Activated CD4-positive, alpha-beta T cell treated with anti-CD3 and anti-CD28 coated beads for 36 hours (primary cell): ENCODE measurements at places on chromosomes 1 and 21. TPM values are rescaled to one million over a fixed set of nuclear protein-coding genes. Genes with fewer than 3 reads are reported as not detected.

DNA sequence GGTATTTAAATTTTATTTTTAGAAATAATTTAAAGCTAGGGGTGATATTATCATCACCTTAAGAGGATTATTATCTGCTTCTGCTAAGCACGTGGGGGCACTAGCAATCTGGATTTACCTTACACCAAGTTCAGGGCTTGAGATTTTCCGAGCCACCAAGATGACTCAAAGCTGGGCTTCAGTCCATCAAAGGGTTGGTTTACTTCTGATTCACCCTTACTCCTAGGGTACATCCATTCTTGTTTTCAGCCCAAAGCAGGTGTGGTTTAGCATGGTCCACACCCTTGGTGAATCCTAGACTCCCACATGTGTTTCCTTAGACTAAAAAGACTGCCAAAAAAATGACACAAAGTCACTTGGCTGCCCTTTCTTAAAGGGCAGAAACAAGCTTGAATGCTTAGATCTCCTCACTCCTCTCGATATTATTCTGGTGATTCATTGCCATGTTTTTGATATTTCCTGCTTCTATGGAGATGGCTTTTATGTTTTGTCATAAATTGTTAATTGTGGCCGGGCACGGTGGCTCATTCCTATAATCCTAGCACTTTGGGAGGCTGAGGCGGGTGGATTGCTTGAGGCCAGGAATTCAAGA lies 9.8 kb upstream of the PRSS38 start:
- no peak overlapping the region for H3K4me3 ChIP-seq
- peaks cover 4% of the 10 kb centered on the region for H3K27me3 ChIP-seq
- DNase-seq = no peak
- no peak overlapping the region for H3K27ac ChIP-seq
- H3K4me1 ChIP-seq = peaks cover 9% of the 10 kb centered on the region

DNA sequence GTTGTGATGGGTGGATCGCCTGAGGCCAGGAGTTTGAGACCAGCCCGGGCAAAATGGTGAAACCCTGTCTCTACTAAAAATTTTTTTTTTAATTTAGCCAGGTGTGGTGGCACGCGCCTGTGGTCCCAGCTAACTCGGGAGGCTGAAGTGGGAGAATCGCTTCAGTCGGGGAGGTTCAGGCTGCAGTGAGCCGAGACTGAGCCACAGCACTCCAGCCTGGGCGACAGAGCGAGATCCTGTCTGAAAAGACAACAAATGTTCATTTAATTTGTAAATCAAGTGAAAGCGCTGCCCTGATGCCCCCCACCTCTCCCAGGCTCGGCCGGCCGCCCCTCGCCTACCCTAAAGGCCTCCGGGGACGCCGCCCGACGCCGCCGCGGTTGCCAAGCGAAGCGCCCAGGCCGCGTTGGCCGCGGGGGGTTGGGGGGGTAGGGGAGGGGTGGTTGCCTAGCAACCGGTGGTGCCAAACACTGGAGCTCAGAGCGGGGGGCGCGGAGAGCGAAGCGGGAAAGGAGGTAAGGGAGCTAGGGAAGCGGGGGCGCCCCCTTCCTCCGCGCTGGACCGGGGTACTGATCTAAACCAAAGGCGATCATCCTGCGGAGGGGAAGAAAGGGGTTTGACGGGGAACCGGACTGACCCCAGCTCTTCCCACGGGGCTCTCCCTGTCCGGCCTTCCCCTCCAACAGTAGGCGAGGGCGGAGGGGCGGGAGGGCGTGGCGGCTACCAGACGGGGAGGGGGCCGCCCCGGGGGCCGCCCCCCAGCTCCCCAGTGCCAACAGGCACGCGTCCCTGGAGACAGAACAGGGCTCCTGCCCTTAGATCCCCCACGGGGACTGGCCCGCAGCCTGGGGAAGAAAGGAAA lies at the start of gene TEKT2:
Gene TEKT2 (plus strand): TSS at position 460 of the 862 bp plus-strand sequence. CDS start 828 bp downstream, outside the sequence.
- no peak within 1 kb of the TSS for H3K4me3 ChIP-seq
- no peak within 1 kb of the TSS for H3K27ac ChIP-seq
- no peaks in the 10 kb centered on the region for H3K36me3 ChIP-seq
- H3K27me3 ChIP-seq = peaks cover 26% of the 10 kb centered on the region

PRDM16 gene
- total RNA-seq = not detected

ARTN gene
- 0.26 TPM for total RNA-seq

C4BPA gene
- not detected for total RNA-seq

DNA sequence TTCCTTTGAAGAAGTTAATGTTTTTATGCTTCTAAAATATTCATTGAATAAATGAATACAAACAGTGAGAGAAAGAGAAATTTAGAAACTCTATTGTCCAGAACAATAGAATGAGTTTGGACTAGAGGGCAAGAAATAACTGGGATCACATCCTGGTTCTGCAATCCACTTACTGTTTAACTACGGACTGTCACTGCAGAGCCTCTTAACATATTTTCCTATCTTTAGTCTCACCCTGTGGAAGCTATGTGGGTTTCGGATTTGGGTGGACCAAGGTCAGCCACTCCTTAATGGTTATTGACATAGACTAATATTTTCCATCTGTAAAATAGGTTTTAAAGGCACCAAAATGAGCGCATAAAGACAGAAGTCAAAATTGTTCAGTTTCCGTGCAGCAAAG lies 116.6 kb downstream of the UBE2U start:
- no peak overlapping the region for H3K4me3 ChIP-seq
- no peaks in the 10 kb centered on the region for H3K36me3 ChIP-seq
- H3K4me1 ChIP-seq = no peaks in the 10 kb centered on the region
- no peak for DNase-seq

DNA sequence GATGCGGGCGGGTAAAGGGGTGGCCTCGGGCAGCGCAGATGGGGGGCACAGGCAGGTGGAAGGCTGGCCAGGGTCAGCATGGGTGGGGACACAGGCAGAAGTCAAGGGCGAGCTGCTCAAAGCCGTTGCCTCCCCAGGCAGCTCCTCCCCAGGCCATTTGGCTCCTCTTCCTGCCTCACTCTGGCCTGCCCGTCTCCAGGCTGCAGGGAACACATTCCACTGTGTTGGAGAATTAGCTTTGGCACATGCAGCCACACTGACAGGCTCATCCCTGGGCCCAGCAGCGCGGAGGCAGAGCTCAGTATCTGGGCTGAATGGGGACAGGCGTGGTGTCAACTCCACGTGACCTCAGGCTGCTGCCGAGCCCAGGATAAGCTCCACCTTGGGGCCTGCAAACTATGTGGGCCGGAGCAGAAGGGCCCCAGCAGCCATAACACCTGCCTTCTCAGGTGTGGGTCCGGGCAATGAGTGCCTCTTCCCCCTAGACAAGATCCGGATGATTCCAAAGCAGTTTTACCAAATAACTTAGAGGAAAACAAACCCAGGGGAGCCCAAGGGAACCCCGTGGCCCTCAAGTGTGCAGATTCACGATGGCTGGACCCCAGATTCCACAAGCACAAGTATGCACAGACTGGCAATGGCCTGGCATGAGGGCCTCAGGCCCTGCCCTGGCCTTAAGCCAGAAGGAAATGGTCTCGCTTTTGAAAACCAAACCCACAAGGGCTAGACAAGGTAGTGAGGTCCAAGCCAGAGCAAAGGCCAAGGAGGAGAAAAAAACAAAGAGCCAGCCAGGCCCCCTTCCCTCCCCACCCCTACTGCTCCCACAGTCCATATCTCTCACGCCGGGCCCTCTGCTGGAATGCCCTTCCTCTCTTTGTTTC lies 40.2 kb downstream of the HSPG2 start:
- no peaks in the 10 kb centered on the region for H3K4me1 ChIP-seq
- no peak overlapping the region for H3K4me3 ChIP-seq
- no peaks in the 10 kb centered on the region for H3K27me3 ChIP-seq
- no peak overlapping the region for H3K27ac ChIP-seq
- no peaks in the 10 kb centered on the region for H3K36me3 ChIP-seq

LMO4 gene
- total RNA-seq = 10.5 TPM

DNA sequence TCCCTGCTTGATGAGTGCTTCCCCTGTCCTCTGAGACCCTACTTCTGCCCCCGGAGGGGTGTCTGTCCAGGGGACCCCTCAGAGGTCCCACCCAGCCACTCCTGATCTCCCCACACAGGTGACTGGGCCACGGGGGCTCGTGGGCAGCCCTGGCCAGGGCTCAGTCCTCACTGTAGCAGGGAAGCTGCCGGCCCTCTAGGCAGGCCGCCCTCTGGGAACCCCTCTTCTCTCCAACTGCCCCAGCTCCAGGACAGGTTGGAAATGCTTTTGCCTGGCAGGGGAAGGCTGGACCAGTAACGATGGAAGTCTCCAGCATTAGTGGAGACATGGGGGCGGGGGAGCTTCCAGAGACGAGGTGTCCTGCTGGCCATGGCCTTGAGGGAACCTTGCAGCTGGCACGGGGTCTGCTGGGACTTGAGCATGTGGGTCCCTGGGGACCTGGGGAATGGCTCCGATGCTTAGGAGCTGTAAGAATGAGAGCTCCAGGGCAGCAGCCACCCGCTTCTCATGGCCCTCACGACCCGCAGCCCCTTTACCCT lies 3.1 kb upstream of the FNDC10 start:
- no peak overlapping the region for H3K27ac ChIP-seq
- H3K4me1 ChIP-seq = peaks cover 16% of the 10 kb centered on the region
- DNase-seq = no peak
- no peaks in the 10 kb centered on the region for H3K36me3 ChIP-seq

GRCh38 chr1:60942896-60943638 lies 139.3 kb upstream of the NFIA start:
- H3K27ac ChIP-seq = no peak overlapping the region
- H3K4me1 ChIP-seq = peaks cover under 1% of the 10 kb centered on the region
- H3K36me3 ChIP-seq = no peaks in the 10 kb centered on the region

GRCh38 chr21:42764443-42764760 lies 111.0 kb downstream of the PDE9A start:
- no peak overlapping the region for H3K4me3 ChIP-seq
- peaks cover 5% of the 10 kb centered on the region for H3K36me3 ChIP-seq
- H3K27me3 ChIP-seq = no peaks in the 10 kb centered on the region
- no peak for DNase-seq
- no peak overlapping the region for H3K27ac ChIP-seq

FBXO44 gene
- 21.8 TPM for total RNA-seq

DISC1 gene
- total RNA-seq = 1.9 TPM

GRCh38 chr1:161705537-161705936 lies 1.5 kb upstream of the FCRLA start:
- H3K4me1 ChIP-seq = no peaks in the 10 kb centered on the region
- H3K4me3 ChIP-seq = no peak overlapping the region
- DNase-seq = no peak
- H3K27me3 ChIP-seq = peaks cover 13% of the 10 kb centered on the region
- H3K27ac ChIP-seq = no peak overlapping the region
- no peaks in the 10 kb centered on the region for H3K36me3 ChIP-seq

DNA sequence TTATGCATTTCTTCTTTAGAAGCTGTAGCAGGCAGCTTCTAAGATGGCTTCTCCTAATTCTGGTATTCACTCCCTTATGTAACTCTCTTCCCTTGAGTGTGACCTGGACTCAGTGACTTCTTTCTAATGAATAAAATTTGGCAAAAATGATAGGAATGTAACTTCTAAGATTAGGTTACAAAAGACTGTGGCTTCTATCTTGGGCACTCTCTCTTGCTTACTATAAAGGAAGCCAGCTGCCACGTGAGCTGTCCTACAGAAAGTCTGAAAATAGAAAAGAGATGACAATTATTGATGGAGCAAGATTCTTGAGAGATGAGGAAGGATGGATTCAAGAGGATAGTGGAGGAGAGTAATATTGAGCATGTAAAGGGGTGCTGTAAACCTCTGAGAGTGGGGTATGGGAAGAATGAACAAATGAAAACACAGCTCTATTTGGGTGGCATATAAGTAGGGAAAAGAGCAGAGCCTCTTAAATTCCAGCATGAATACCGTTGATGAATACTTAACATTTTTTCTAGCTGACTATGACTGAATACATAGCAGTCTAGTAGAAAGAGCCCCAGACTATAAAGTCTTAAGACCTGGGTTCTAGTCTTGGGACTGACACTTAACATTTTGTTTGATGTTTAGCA lies 5.5 kb downstream of the TSEN15 start:
- no peak for DNase-seq
- peaks cover 36% of the 10 kb centered on the region for H3K4me1 ChIP-seq
- H3K36me3 ChIP-seq = peaks cover 35% of the 10 kb centered on the region
- H3K27me3 ChIP-seq = no peaks in the 10 kb centered on the region
- H3K4me3 ChIP-seq = no peak overlapping the region
- no peak overlapping the region for H3K27ac ChIP-seq

DLGAP3 gene
- total RNA-seq = 0.63 TPM

DNA sequence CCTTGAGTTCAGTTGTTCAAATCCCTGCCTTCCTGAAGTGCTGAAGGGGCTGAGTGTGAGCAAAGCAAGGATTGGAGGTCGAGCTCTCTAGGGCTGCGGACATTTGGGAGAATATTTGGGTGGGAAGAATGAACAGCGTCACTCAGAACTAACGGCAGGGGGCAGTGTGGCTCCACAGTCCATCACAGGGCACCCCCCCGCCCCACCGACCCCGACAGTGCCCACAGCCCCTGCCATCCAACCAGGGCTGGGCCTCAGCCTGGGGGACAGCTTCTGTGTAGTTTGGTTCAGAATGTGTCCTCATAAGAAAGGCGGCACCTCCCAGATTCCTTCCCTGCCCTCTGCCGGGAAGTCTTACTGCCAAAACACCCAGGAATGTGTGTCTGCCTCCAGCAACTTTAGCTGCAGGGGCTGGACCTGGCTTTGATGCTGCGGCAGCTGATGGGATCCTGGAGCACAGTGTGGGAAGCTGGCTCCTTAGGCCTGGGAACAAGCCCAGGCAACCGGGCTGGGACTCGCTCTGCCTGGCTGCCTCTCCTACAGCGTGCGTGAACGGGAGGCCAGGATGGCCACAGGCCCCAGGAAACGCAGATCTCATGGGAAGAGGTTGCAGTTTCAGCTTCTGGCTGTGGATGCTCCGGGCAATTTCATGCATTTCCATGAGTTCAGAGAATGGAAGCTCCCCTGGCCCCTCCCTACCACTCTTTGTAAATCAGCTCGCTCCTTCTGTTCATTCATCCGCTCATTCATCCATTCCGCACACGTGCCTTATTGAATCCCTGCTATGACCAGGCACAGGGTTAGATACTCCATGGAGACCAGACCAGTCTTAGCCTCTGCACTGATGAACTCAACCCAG lies 104.9 kb upstream of the TMPRSS2 start:
- DNase-seq = peak; percentile 60
- peaks cover 11% of the 10 kb centered on the region for H3K27me3 ChIP-seq
- H3K4me1 ChIP-seq = no peaks in the 10 kb centered on the region
- H3K4me3 ChIP-seq = no peak overlapping the region
- H3K36me3 ChIP-seq = no peaks in the 10 kb centered on the region

- H3K27ac ChIP-seq = no peak overlapping the region
- DNase-seq = no peak
- H3K27me3 ChIP-seq = no peaks in the 10 kb centered on the region
- peaks cover 12% of the 10 kb centered on the region for H3K36me3 ChIP-seq
Observed at GRCh38 chr1:70331962-70332361, 22.6 kb downstream of the ANKRD13C start.
